Neural crest cell (in vitro differentiated cells): ENCODE measurements at places on chromosomes 12 and 14.

GRCh38 chr12:21025656-21026055 lies 105.3 kb upstream of the SLCO1B1 start:
- no peaks in the 10 kb centered on the region for H3K27me3 ChIP-seq
- H3K4me3 ChIP-seq, result no peak overlapping the region
- no peak for DNase-seq
- no peaks in the 10 kb centered on the region for H3K36me3 ChIP-seq
- no peak overlapping the region for H3K27ac ChIP-seq

DNA sequence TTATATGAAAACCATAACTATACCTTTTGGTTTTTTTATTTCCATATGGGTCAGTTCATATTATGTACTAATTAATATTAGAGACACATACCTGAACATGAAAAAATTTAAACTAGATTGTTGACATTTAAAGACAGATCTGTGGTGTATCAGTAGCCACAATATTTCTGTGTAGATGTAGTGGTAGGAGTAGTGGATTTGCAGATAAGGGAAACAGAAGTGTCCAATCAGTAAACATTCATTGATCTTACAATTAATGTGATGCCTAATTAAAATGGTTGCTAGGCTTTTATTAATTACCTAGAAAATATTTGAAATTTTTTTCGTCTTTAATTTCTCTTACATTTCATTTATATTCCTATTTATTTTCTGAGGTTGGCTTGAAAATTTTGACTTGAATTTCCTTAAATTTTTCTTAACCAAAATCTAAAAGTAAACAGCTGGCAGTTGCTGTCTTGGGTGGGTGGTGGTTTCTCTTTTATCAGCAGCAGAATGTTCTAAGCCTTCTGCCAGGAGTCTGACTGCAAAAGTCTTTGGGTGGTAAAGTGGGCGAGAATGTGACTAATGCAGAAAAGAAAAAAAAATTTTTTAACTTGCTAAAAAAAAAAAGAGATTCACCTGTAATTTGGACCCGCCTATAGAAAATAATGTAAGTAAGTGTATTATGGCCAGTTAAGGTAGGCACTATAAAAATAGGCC lies 2.4 kb downstream of the FGFR1OP2 start:
- peaks cover 54% of the 10 kb centered on the region for H3K4me1 ChIP-seq
- no peak for DNase-seq
- peak overlapping the region; percentile 99 for H3K4me3 ChIP-seq
- H3K27me3 ChIP-seq, result no peaks in the 10 kb centered on the region

DNA sequence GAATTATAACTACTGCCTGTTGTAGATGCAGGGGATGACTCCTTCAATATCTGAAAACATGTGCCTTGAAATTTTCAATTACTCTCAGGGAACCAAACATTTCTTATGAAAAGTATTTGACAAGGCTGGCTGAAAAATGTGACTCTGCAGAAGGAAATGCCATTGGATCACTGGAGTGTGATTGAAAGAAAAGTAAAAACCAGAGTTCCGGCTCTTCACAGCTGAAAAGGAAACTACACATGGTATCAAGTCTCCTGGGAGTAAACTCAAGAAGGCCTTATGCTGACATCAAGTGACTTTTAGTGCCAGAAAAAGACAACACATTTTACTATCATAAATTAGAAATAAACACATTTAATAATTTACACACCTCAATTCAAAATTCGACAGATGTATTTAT lies 693.0 kb downstream of the LRFN5 start:
- DNase-seq, result no peak
- no peaks in the 10 kb centered on the region for H3K27me3 ChIP-seq
- H3K27ac ChIP-seq, result no peak overlapping the region
- H3K4me3 ChIP-seq, result no peak overlapping the region

GRCh38 chr12:10310926-10311720 lies 3.5 kb downstream of the KLRD1 start:
- DNase-seq, result no peak
- no peak overlapping the region for H3K27ac ChIP-seq
- no peaks in the 10 kb centered on the region for H3K36me3 ChIP-seq
- H3K4me3 ChIP-seq, result no peak overlapping the region
- no peaks in the 10 kb centered on the region for H3K27me3 ChIP-seq
- no peaks in the 10 kb centered on the region for H3K4me1 ChIP-seq

GRCh38 chr14:99675951-99676350 lies 8.1 kb upstream of the CYP46A1 start:
- no peak for DNase-seq
- H3K4me3 ChIP-seq, result no peak overlapping the region
- H3K4me1 ChIP-seq, result peaks cover 28% of the 10 kb centered on the region

DNA sequence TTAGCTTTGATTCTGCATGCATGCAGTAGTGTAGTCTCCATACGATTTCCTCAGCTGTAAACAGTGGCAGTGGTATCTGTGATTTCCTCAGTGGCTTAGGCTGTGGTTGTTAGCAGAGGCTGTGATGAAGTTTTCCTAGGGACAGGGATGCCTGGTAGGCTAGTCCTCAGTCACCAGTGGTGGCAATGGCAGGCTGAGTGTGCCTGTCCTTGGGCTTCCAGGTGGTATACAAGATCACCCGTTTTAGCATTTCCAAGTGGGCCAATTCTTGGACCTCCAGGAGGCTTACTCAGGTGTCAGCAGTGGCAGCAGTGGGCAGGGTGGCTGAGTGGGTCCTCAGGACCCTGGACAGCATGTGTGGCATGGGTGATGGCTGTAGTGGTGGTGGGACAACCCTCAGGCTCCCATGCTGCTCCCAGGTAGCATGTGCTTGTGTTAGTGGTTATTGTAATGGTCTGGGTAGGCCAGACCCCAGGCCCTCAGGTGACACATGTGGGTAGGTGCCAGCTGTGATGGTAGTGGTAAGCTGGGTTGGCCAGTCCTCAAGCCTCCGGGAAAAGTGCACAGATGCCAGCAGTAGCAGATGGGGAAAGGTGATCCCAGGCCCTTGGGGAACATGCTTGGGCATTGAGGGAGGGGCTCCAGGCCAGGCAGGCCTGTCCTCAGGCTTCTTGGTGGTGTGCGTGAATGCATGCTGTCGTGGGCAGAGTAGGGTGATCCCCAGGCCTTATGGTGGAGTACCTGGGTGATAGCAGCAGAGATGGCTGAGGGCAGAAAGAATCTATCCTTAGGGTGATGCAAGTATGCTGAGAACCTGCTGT lies 146.5 kb downstream of the PAPOLA start:
- H3K27ac ChIP-seq, result no peak overlapping the region
- H3K4me3 ChIP-seq, result no peak overlapping the region
- DNase-seq, result no peak
- peaks cover 6% of the 10 kb centered on the region for H3K4me1 ChIP-seq
- peaks cover 7% of the 10 kb centered on the region for H3K36me3 ChIP-seq

GRCh38 chr12:24522736-24523135 lies 426.2 kb downstream of the BCAT1 start:
- no peak for DNase-seq
- peaks cover 5% of the 10 kb centered on the region for H3K4me1 ChIP-seq
- peaks cover 59% of the 10 kb centered on the region for H3K36me3 ChIP-seq
- no peaks in the 10 kb centered on the region for H3K27me3 ChIP-seq
- H3K27ac ChIP-seq, result no peak overlapping the region

- no peak overlapping the region for H3K27ac ChIP-seq
- no peaks in the 10 kb centered on the region for H3K36me3 ChIP-seq
- no peak for DNase-seq
- no peaks in the 10 kb centered on the region for H3K4me1 ChIP-seq
Observed at GRCh38 chr14:24784981-24785380, 151.0 kb upstream of the GZMB start.

DNA sequence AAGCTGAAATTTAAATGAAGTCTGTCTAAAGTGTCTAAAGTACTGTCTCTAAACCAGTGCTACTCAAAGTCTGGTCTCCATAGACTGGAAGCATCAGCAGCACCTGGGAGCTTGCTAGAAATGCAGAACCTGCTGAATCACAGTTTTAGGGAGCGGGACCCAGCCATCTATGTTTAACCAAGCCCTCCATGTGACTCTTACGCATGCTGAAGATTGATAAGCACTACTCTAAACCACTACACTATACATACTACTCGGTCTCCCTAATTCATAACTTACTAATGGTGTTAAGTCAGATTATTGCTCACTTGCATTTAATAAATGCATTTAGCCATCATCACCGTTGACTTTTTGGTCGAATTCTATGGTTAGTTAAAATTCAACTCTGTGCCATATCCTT lies 88.8 kb downstream of the SLC25A21 start:
- no peak overlapping the region for H3K4me3 ChIP-seq
- DNase-seq, result no peak
- no peak overlapping the region for H3K27ac ChIP-seq
- no peaks in the 10 kb centered on the region for H3K36me3 ChIP-seq
- H3K27me3 ChIP-seq, result no peaks in the 10 kb centered on the region

- H3K36me3 ChIP-seq, result no peaks in the 10 kb centered on the region
- H3K4me3 ChIP-seq, result no peak overlapping the region
- H3K27me3 ChIP-seq, result peaks cover 27% of the 10 kb centered on the region
- H3K27ac ChIP-seq, result no peak overlapping the region
- H3K4me1 ChIP-seq, result no peaks in the 10 kb centered on the region
Observed at GRCh38 chr12:46839964-46840363, 14.2 kb upstream of the SLC38A4 start.

GRCh38 chr12:3381059-3382047 lies 109.7 kb upstream of the PRMT8 start:
- no peak overlapping the region for H3K4me3 ChIP-seq
- H3K27me3 ChIP-seq, result peaks cover 6% of the 10 kb centered on the region
- H3K27ac ChIP-seq, result no peak overlapping the region
- no peak for DNase-seq
- peaks cover 9% of the 10 kb centered on the region for H3K4me1 ChIP-seq

- peaks cover 8% of the 10 kb centered on the region for H3K36me3 ChIP-seq
- no peaks in the 10 kb centered on the region for H3K4me1 ChIP-seq
- H3K4me3 ChIP-seq, result no peak overlapping the region
- H3K27me3 ChIP-seq, result no peaks in the 10 kb centered on the region
Observed at GRCh38 chr14:99503848-99504453, 22.7 kb downstream of the CCNK start.

GRCh38 chr12:31572900-31573600 lies 17.9 kb downstream of the DENND5B start:
- peak overlapping the region; percentile 37 for H3K4me3 ChIP-seq
- no peaks in the 10 kb centered on the region for H3K27me3 ChIP-seq

- H3K4me1 ChIP-seq, result peaks cover 8% of the 10 kb centered on the region
- no peak for DNase-seq
- H3K27ac ChIP-seq, result no peak overlapping the region
- H3K4me3 ChIP-seq, result no peak overlapping the region
- peaks cover 21% of the 10 kb centered on the region for H3K36me3 ChIP-seq
- H3K27me3 ChIP-seq, result no peaks in the 10 kb centered on the region
Observed at GRCh38 chr14:61050417-61050816, 69.4 kb downstream of the SLC38A6 start.

- H3K4me3 ChIP-seq, result no peak overlapping the region
- no peaks in the 10 kb centered on the region for H3K36me3 ChIP-seq
- no peaks in the 10 kb centered on the region for H3K27me3 ChIP-seq
- no peak overlapping the region for H3K27ac ChIP-seq
- no peak for DNase-seq
- peaks cover 4% of the 10 kb centered on the region for H3K4me1 ChIP-seq
Observed at GRCh38 chr12:25675808-25676207, 122.7 kb upstream of the LMNTD1 start.
